ENCODE measurements at places on chromosomes 13 and 19.

DNA sequence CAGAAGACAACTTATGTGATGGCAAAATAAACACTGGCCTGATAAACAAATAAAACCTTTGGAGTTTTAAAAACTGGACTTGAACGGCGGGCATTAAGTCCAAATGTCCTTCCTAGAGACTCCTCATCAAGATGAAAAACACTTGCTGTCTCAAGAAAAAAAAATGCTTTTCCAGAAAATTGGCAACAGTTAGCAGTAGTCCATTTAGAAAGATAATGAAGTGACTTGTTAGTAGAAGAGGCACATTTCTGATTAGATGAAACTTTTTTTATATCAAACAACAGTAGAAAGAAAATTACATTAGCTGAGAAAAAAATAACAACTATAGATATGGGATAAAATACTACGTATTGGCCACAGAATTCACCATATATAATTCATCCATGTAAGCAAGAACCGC lies 1750.7 kb upstream of the PCDH20 start:
- DNase-seq: no peak

GRCh38 chr13:44052780-44053184 lies 173.1 kb downstream of the LACC1 start:
- DNase-seq: no peak

GRCh38 chr13:51534041-51534817 lies 50.0 kb upstream of the WDFY2 start:
- DNase-seq: no peak

DNA sequence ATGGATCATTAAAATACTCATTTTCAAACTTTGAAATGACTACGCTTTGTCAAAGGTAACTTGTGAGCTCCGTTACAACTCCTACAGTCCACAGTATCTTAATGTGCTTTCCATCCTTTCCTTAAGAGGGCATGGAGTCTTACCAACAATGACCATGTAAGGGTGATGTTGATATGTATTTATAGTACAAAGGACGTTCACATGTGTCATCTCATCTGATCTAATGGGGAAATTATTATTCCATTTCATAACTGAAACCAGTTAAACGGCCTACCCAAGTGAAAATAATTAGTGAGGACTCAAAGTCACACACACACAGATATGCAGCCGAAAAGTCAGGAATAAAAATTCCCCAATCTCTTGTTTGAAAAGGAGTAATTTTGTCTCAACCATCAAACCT lies 9.6 kb downstream of the USP12 start:
- no peak for DNase-seq

DNA sequence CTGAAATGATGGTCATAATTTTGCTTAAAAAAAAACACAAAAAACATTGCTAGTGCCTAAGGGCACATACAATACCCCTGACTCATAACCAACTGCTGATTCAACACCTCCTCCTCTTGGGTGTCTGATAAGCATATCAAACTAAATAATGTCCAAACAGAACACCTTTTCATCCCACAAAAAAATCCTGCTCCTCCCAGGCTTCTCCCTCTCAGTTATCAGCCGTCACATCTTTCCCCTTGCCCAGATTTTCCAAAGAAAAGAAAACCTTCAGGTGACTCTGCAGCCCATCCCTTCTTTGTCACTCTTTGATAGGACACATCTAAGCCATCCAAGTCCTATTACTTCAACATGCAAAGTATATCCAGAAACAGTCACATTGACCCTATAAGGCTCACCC lies 46.9 kb downstream of the ABCC4 start:
- DNase-seq: no peak

DNA sequence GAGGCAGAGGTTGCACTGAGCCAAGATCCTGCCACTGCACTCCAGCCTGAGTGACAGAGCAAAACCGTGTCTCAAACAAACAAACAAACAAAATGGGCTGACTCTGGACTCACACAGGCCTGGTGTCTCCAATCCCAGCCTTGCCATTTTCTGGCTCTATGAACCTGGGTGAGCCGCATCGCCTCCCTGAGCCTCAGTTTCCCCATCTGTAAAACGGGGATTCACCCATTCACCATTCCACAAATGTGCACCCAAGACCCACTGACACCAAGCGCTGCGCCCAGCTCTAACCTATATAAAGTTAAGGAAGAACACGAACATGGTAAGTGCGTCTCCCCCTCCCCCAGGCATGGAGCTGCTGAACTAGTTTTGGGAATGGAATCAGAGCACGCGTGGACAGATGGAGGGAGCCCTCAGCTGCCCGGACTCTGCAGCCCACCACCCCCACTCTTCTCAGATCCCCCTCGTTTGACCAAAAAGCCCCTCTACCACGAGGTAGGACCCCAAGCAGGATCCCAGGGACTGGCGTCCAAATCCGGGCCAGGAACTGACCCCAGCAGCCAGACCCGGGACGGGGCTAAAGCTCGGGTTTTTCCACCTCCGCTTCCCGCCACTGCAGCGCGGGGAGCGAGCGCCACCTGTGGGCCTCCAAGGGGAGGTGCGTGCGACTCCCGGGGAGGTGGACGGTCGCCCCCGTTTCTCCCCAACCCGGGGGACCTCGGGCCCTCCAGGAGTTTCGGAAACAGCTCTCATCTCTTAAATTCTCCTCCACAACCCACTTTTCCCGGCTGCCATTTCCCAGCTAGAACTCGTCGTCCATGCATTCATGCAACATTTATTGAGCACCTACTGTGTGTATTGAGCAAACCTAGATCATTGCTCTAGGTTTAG lies 33.0 kb upstream of the ADGRE5 start:
- no peak for DNase-seq

DNA sequence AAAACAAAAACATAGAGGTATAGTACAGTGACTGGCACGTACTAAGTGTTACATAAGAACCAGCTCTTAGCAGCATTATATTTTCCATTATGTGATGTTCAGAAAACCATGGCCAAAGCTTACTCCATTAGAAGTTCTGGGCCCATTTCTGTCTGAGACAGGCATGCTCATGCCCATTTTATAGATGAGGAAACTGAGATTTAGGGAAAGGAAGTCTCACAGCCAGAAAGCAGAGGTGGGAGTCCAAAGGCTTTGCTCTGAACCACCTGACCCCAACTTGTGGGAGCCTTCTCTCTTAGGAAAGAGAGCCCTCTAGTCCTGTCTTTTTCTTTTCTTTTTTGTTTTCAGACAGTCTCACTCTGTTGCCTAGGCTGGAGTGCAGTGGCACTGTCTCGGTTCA lies 2.3 kb downstream of the AP2S1 start:
- DNase-seq: no peak

GRCh38 chr13:78841358-78841963 lies 182.5 kb upstream of the OBI1 start:
- DNase-seq: no peak

DNA sequence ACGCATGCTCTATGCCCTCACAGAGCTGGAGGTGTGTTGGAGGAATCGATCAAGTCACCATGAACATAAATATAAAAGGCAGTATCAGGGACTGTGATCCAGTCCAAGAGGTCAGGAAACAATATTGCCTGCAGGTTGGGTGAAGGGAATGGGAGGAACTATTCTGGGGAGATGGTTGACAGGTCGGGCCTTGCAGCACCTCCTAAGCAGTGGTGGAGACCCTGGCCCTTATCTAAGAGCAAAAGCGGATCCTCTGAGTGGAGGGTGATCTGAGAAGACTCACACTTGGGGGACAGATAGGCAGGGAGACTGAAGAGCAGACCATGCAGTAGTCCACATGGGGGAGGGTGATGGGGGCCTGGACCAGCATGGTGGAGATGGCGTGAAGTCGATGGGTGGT lies 213.5 kb downstream of the SLC7A1 start:
- no peak for DNase-seq

DNA sequence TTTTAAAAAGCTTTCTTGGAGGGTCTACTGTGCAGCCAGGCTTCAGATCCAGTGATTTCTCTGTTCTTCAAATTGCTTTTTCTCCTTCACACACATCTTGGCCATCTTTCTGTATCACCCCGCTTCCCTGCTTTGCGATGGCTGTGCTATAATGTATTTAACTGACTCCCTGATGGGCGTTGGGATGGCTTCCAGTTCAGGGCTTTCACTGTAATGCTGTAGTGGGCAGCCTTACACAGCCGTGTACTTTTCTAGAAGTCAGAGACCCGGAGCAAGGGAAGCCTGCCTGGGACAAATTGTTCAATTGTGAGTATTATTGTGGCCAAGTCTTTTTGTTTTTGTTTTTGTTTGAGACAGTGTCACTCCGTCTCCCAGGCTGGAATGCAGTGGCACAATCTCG lies 19.4 kb upstream of the PAK4 start:
- DNase-seq: no peak

GRCh38 chr13:40920826-40921225 lies 98.3 kb downstream of the ELF1 start:
- DNase-seq: no peak

- no peak for DNase-seq
These were observed 98.6 kb downstream of the RBM26 start for GRCh38 chr13:79307433-79307861.

DNA sequence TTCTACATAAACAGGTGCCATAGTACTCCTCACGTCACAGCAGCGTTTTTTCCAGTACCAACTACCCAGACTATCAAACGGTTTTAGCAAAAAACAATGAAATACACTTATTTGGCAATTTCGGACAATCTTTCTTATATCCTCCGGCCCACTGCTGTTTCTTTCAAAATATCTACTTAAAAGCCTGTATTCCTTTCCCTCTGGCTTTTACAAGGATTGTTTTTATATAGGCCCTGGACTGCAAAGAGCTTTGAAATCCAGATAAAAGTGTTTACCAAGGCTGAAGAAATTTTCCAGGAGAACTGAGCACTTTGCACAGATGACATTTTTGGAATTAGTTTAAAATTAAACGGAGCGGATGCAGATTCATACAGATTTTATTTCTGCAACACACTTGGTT lies 255.9 kb upstream of the STARD13 start:
- no peak for DNase-seq

- no peak for DNase-seq
These were observed 16.7 kb downstream of the YIPF2 start for GRCh38 chr19:10911579-10912363.

GRCh38 chr13:32086366-32086765 lies 54.8 kb downstream of the FRY start:
- no peak for DNase-seq

DNA sequence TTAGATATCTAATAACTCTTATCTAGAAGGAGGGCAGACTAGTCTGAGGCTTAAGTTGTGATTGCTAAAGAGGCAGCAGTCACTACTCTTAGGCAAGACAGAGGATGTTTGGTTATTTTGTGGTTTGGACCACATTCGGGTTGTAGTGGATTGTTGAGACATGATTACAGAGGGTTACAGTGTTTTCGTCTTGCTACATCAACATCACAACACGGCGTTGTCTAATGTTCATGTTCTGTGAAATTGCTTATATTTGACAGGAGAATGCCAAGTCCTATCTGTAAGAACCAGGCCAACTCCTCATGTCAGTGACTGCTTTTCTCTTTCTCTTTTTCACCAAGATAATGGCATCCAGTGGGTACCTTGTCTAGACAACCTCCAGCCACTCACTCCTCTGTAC lies 16.8 kb upstream of the TM9SF2 start:
- DNase-seq: no peak

DNA sequence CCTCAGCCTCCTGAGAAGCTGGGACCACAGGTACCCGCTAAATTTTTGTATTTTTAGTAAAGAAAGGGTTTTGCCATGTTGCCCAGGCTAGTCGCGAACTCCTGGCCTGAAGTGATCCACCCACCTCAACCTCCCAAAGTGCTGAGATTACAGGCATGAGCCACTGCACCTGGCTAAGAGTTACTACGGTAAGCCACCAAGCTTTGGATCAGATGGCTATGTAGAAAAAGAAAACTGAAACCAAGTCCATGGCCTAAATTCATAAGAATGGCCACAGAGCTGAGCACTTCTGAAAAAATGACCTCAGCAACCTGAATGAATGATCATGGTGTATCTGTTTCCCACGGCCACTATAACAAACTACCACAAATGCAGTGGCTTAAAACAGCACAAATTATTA lies 9.4 kb downstream of the OPA3 start:
- no peak for DNase-seq

DNA sequence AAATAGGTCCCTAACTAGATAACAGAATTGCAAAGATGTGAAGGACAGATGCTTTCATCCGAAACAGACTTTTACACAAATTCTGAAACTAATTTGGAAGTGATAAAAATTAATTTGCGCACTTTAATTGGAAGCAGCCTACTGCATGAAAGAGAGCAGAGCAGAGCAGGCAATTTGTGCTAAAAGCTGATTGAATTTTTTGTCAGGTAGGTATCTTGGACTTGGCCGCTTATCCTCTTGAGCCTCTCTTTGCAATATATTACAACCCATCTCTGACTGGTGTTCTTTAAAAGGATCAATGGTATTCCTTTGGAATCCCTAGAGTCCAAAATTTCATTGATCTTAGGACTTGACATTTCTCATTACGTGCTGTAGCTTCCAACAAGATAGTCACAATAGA lies 183.3 kb upstream of the MAB21L1 start:
- DNase-seq: no peak

DNA sequence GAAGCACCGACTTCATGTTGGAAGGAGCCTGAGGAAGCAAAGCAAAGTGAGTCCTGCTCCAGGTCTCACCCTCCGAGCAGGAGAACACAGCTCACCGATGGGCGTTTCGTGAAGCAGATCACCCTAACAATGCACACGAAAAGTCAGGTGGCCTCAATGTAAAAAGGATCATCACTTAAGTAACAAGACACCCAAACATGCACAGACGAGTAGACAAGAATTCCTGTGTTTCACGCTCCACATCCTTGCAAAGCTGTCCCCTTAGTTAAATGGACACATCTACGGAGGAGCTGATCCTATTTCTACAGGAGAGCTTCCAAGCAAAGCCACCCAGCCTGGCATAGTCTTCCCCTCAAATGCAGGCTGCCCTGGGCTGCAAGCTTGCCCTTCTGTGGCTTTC lies 66.2 kb downstream of the SLC15A1 start:
- DNase-seq: no peak

- no peak for DNase-seq
These were observed 11.6 kb downstream of the CBY2 start for GRCh38 chr13:45713721-45714120.

GRCh38 chr13:67106502-67107057 lies 123.6 kb downstream of the PCDH9 start:
- DNase-seq: no peak

- DNase-seq: no peak
These were observed 2.4 kb downstream of the AURKC start for GRCh38 chr19:57233207-57233606.

DNA sequence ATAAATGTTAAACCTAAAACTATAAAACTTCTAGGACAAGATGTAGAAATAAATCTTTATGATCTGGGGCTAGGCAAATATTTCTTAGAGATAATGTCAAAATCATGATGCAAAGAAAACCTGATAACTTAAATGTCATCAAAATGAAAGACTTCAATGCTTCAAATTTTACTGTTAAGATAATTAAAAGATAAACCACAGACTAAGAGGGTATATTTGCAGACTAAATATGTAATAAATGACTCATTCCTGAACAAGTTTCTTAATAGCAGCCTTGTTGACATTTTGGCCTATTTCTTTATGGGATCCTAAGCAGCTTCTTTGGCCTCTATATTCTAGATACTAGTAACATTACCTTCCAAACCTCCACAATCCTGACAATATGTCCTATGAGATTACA lies 2878.3 kb upstream of the PCDH20 start:
- DNase-seq: no peak

- DNase-seq: no peak
These were observed 60.9 kb upstream of the MED4 start for GRCh38 chr13:48155848-48156247.

- DNase-seq: no peak
These were observed 84.6 kb downstream of the CYSLTR2 start for GRCh38 chr13:48738311-48738710.

- DNase-seq: no peak
These were observed 30.6 kb downstream of the FGF9 start for GRCh38 chr13:21701460-21701859.

Data from NCI-H1694 treated with DMSO at 0.1 percent for 48 hours (cell line).